SW 1271 (cell line): ENCODE measurements at places on chromosomes 1 and 21.

GRCh38 chr1:71786218-71786617 is 496.1 kb downstream of the NEGR1 start:
- DNase-seq, result no peak

- no peak for DNase-seq
Measured at GRCh38 chr1:245154429-245155271, at the start of gene KIF26B. TSS of gene KIF26B (plus strand) at chr1:245154985. CDS start at chr1:245155425, 440 bp downstream.

- no peak for DNase-seq
Measured at GRCh38 chr1:25246600-25247023, 642 bp downstream of the RSRP1 start.

DNA sequence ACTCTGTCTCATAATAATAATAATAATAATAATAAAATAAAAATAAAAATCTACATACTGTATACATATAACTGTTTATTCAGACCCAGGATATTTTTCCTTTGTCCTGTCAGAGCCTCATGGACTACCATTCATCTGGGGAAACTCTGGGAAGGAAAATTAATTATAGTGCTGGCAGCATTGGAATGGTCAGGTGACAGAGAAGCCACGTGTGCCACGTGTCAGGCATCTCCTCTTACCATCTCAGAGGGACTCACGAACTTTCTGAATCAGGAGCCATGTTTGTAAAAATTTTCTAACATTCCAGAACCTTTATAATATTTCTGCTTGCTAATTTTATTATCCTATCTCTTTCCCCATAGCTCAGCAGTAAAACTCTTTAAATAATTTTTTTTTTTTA is 97.8 kb upstream of the HNRNPU start:
- no peak for DNase-seq

- no peak for DNase-seq
Measured at GRCh38 chr1:161915051-161915503, 108.6 kb downstream of the OLFML2B start.
